Thymus (tissue), 14 donors: ENCODE measurements at places on chromosomes 16 and 17. TPM values are rescaled to one million over a fixed set of nuclear protein-coding genes. Genes with fewer than 3 reads are reported as not detected.

ACSM2A gene
- total RNA-seq: 0.05 TPM

DNA sequence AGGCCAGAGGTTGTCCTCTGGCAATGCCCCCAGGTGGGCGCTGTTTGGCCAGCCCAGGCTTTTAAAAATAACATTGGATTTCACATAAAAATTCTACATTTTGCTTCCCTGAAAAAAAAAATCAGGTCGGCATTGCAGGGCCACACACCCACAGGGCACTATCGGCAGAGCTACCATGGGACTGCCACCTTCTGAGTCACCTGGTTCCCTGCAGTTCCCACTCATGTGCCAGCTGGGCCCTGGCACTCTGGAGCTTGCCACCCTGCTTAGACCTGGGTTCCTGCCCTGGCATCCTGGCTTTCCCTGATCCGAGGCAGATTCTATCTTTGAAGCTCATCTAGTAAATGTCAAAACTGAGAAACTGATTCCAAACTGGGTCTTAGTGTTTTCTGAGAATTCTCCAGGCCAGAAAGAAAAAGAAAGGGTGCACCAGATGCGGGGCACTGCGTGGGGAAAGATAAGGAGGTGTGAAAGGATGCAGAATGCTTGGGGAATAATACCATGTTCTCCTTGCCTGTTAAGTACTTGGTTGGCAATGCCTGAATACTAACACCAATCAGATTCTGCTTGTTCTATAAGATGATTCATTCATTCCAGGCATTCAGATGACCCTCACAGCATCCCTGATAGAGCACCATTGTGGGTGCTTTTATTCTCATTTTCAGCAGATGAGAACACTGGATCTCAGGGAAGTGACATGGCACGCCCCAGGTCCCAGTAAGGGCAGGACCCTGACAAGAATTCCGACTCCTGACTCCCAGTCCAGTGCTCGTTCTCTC lies 51.8 kb downstream of the RAI1 start:
- H3K4me1 ChIP-seq: peaks cover 11% of the 10 kb centered on the region
- no peak overlapping the region for H3K27ac ChIP-seq
- no peak overlapping the region for H3K4me3 ChIP-seq
- H3K27me3 ChIP-seq: no peaks in the 10 kb centered on the region
- DNase-seq: no peak
- H3K36me3 ChIP-seq: no peaks in the 10 kb centered on the region

GRCh38 chr17:81923302-81924260 lies 4.0 kb downstream of the MAFG start:
- peak overlapping the region; percentile 33 for H3K27ac ChIP-seq
- no peak overlapping the region for H3K4me3 ChIP-seq
- H3K27me3 ChIP-seq: peaks cover 17% of the 10 kb centered on the region
- DNase-seq: no peak
- peaks cover 19% of the 10 kb centered on the region for H3K36me3 ChIP-seq
- H3K4me1 ChIP-seq: peaks cover 43% of the 10 kb centered on the region

DNA sequence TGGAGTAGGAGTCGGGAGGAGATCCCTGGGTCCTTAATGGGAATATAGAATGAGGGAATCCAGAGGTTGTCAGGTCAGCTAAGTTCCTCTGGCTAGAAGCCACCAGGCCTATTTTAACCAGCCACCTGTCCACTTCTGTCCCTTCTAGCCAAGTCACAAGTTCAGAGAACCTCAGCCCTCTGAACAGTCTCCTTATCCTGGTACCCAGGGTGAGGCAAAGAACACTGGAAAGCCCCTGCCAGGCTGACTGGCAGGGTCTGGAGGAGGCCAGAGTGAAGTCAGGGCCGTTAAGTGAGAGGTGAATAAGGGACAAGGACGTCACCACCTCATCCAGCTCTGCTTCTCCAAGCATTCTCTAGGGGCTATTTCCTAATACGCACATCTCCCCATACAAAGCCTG lies 2.7 kb downstream of the CTDNEP1 start:
- no peak for DNase-seq
- H3K36me3 ChIP-seq: peaks cover 21% of the 10 kb centered on the region
- no peak overlapping the region for H3K4me3 ChIP-seq
- no peaks in the 10 kb centered on the region for H3K27me3 ChIP-seq
- no peak overlapping the region for H3K27ac ChIP-seq

DNA sequence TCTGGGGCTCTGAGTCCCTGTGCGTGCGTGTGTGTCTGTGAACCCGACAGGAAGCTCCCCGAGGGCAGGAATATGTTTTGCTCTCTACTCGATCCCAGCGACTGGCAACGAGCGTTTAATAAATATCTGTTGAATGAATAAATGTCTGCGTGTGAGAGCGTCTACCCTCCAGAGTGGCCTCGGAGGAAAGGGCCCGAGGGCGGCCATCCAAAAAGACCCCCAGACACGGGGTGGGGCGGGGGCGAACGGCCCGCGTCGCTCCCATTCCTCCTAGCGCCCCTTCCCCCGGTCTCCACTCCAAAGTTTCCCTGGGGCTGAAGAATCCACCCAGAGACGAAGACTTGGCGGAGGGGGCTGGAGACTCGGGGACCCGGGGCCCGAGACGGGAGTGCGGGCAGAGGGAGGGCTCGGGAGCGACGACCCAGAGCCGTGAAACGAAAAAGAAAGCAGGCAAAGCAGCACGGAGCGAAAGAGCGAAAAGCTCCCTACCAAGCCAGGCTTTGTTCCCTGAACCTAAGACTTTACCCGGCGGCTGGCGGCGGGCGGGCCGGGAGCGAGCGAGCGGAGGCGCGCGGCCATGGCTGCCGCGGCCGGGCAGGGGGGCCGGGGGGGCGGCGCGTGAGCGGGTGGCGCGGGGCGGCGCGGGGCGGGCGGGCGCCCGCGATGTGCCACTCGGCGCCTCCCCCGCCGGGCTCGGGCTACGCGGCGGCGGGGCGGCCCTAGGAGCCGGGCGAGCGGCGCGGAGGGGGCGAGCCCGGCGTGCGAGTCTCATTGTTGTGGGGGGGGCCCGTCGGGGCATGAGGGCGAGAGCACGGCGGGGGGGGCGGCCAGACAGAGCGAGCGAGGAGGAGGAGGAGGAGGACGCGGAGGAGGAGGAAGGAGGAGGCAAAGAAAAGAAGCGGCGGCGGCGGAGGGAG lies at the start of gene MLLT6:
TSS of gene MLLT6 (plus strand) at position 668 of the 917 bp plus-strand sequence. CDS start 360 bp downstream, outside the sequence.
- peak within 1 kb of the TSS; percentile 94 for H3K4me3 ChIP-seq
- H3K36me3 ChIP-seq: peaks cover 22% of the 10 kb centered on the region
- no peak for DNase-seq
- no peaks in the 10 kb centered on the region for H3K27me3 ChIP-seq
- peaks cover 18% of the 10 kb centered on the region for H3K4me1 ChIP-seq

DNA sequence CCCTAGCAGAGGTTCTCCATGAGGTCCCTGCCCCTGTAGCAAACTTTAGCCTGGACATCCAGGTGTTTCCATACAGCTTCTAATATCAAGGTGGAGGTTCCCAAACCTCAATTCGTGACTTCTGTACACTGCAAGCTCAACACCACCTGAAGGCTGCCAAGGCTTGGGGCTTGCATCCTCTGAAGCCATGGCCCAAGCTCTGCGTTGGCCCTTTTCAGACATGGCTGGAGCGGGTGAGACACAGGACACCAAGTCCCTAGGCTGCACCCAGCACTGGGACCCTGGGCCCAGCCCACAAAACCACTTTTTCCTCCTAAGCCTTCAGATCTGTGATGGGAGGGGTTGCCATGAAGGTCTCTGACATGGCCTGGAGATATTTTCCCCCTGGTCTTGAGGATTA lies 1292.0 kb downstream of the CDH8 start:
- no peaks in the 10 kb centered on the region for H3K27me3 ChIP-seq
- H3K4me3 ChIP-seq: no peak overlapping the region
- H3K4me1 ChIP-seq: no peaks in the 10 kb centered on the region
- DNase-seq: no peak
- no peaks in the 10 kb centered on the region for H3K36me3 ChIP-seq

GRCh38 chr17:9924735-9925191 lies 19.7 kb upstream of the RCVRN start:
- H3K4me3 ChIP-seq: no peak overlapping the region
- no peaks in the 10 kb centered on the region for H3K27me3 ChIP-seq
- H3K36me3 ChIP-seq: no peaks in the 10 kb centered on the region
- H3K27ac ChIP-seq: no peak overlapping the region

SLC12A3 gene
- 0.52 TPM for total RNA-seq

DYNLL2 gene
- 11.7 TPM for total RNA-seq
